ENCODE measurements at places on chromosomes 7 and 10. TPM values are rescaled to one million over a fixed set of nuclear protein-coding genes. Genes with fewer than 3 reads are reported as not detected.

USP6NL gene
- 3.2 TPM for total RNA-seq

NODAL gene
- total RNA-seq: not detected

HGF gene
- not detected for total RNA-seq

CCNJ gene
- total RNA-seq: 4.4 TPM

PIK3CG gene
- 10.9 TPM for total RNA-seq

RET gene
- total RNA-seq: 0.07 TPM

Data from activated CD4-positive, alpha-beta memory T cell treated with anti-CD3 and anti-CD28 coated beads for 36 hours (primary cell).